ENCODE measurements at places on chromosomes 6 and 20. TPM values are rescaled to one million over a fixed set of nuclear protein-coding genes. Genes with fewer than 3 reads are reported as not detected.

Gene ACOT8
- 58.4 TPM for total RNA-seq

Gene ZNF831
- under 0.01 TPM for total RNA-seq

Gene PACSIN1
- 0.30 TPM for total RNA-seq

Gene AGER
- total RNA-seq: 12.7 TPM

Gene TJAP1
- total RNA-seq: 43.8 TPM

Gene DAAM2
- 91.6 TPM for total RNA-seq

Gene BNIP5
- total RNA-seq: not detected

Gene SCGN
- not detected for total RNA-seq

Gene CNR1
- total RNA-seq: 10.7 TPM

Gene IPCEF1
- 5.3 TPM for total RNA-seq

Gene TGM3
- total RNA-seq: not detected

GRCh38 chr6:28742668-28743270, 181.0 kb downstream of the TRIM27 start:
- no peaks in the 10 kb centered on the region for H3K36me3 ChIP-seq
- DNase-seq: no peak
- no peaks in the 10 kb centered on the region for H3K4me1 ChIP-seq
- H3K27me3 ChIP-seq: peaks cover 43% of the 10 kb centered on the region

- DNase-seq: no peak
- H3K36me3 ChIP-seq: no peaks in the 10 kb centered on the region
- H3K4me1 ChIP-seq: no peaks in the 10 kb centered on the region
- H3K27ac ChIP-seq: no peak overlapping the region
- H3K4me3 ChIP-seq: no peak overlapping the region
- H3K27me3 ChIP-seq: no peaks in the 10 kb centered on the region
Measured at GRCh38 chr20:47206962-47207641, 149.4 kb downstream of the ZMYND8 start.

GRCh38 chr20:45781391-45781931, 10.2 kb downstream of the WFDC3 start:
- H3K4me3 ChIP-seq: no peak overlapping the region
- H3K27ac ChIP-seq: peak overlapping the region; percentile 33
- H3K4me1 ChIP-seq: peaks cover 33% of the 10 kb centered on the region
- H3K27me3 ChIP-seq: no peaks in the 10 kb centered on the region
- DNase-seq: no peak

DNA sequence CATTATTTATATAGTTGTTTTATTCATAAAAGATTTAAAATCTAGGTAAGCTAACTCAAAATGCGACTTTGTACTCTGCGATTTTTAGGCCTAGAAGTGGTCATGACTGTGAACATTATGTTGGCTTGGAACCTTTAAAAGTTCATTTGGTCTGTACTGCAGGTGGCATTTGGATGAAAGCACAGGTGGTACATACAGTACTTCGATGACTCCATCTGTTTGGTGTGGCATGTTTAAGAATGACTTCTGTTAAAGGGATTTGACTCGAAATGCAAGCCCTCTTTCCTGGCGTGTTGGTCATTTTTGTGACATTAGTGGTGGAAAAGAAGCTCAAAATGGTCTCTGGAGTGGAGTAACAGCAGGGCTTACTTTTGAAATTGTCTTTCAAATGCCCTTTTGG, 118.1 kb downstream of the UST start:
- H3K4me1 ChIP-seq: no peaks in the 10 kb centered on the region
- no peak for DNase-seq
- no peak overlapping the region for H3K4me3 ChIP-seq
- H3K27me3 ChIP-seq: no peaks in the 10 kb centered on the region
- H3K36me3 ChIP-seq: no peaks in the 10 kb centered on the region

GRCh38 chr6:150343434-150343833, 25.4 kb upstream of the IYD start:
- no peaks in the 10 kb centered on the region for H3K27me3 ChIP-seq
- DNase-seq: no peak
- no peak overlapping the region for H3K27ac ChIP-seq
- no peaks in the 10 kb centered on the region for H3K36me3 ChIP-seq
- H3K4me3 ChIP-seq: no peak overlapping the region
- no peaks in the 10 kb centered on the region for H3K4me1 ChIP-seq

DNA sequence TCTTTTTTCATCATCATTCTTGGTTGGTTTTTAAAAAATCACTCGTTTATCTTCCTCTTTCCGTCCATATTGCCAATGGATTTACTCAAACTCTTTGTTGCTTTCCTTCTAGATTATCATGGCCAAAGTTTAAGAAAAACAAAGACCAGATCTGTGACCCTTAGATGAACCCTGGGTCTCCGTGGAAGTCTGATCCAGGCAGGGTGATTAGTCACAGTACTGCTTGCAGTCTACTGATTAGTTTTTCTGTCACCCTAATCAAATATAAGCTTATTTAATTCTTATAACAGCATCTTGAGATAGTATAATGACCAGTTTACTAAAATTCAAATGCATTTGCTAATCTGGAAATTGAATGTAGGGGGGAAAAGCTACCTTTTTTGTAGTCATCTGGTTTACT, 6.0 kb upstream of the SMIM28 start:
- DNase-seq: no peak
- no peaks in the 10 kb centered on the region for H3K36me3 ChIP-seq
- no peak overlapping the region for H3K27ac ChIP-seq
- H3K4me1 ChIP-seq: no peaks in the 10 kb centered on the region

- no peaks in the 10 kb centered on the region for H3K36me3 ChIP-seq
- DNase-seq: no peak
- H3K27me3 ChIP-seq: no peaks in the 10 kb centered on the region
- no peak overlapping the region for H3K27ac ChIP-seq
- no peak overlapping the region for H3K4me3 ChIP-seq
- H3K4me1 ChIP-seq: no peaks in the 10 kb centered on the region
Measured at GRCh38 chr6:107683183-107683582, 140.9 kb downstream of the SCML4 start.

DNA sequence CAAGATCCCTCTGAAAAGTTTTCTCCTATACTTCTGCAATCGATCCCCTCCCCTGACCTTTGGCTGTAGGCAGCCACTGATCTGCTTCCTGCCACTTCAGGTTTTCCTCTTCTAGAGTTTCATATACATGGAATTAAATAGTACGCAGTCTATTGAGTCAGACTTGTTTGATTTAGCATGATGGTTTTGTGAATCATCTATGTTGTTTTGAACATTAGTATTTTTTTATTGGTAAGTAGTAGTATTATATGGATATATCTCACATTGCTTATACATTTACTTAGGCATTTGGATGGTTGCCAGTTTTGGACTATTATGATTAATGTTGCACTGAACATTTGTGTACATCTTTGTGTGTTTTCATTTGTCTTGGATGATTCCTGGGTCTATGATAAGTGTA, 518.0 kb downstream of the CD109 start:
- H3K4me1 ChIP-seq: no peaks in the 10 kb centered on the region
- DNase-seq: no peak
- H3K27me3 ChIP-seq: no peaks in the 10 kb centered on the region
- no peak overlapping the region for H3K27ac ChIP-seq
- no peak overlapping the region for H3K4me3 ChIP-seq

DNA sequence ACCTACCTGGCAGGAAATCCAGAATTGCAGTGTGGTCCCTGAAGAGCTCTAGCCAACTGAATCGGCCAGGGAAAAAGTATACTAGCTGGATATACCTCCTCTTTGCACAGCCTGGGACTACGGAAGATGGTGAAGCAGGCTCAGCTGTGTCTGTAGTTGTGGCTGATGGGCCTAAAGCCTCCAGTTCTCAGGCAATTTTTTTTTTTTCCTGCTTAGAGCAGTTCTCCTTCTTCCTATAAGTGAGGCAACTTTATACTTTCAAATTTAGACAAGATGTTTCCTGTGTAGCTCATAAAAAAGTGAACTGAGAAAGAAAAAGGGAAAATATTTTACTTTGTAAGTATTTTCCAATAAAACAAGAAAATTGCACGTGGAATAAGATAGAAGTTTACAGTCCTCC, 172.9 kb downstream of the CARMIL1 start:
- no peaks in the 10 kb centered on the region for H3K27me3 ChIP-seq
- no peak overlapping the region for H3K27ac ChIP-seq
- DNase-seq: no peak
- no peaks in the 10 kb centered on the region for H3K36me3 ChIP-seq
- H3K4me3 ChIP-seq: no peak overlapping the region

DNA sequence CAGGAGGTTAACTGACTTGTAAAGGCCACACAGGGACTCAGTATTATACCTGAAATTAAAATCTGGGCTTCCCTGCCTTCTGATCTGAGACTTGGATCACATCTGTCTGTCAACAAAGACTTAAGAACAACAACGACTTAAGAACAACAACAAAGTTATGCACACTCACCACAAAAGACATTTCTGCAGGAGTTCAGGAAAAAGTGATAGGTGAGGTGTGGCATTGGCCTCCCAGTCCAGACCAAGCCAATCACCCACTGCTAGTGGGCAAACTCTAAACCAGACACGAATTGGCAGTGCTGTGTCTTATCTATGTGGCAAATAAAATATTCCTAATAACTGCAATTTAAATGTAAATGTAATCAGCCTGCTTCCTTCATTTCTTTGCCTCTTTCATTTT, 61.3 kb downstream of the PRDM1 start:
- no peak for DNase-seq
- no peaks in the 10 kb centered on the region for H3K4me1 ChIP-seq
- H3K4me3 ChIP-seq: no peak overlapping the region

- H3K4me3 ChIP-seq: no peak overlapping the region
- H3K27me3 ChIP-seq: no peaks in the 10 kb centered on the region
- H3K27ac ChIP-seq: no peak overlapping the region
- H3K4me1 ChIP-seq: peaks cover 19% of the 10 kb centered on the region
- H3K36me3 ChIP-seq: no peaks in the 10 kb centered on the region
- no peak for DNase-seq
Measured at GRCh38 chr6:144647406-144647964, 362.4 kb downstream of the UTRN start.

GRCh38 chr20:35762461-35762860, 9.4 kb upstream of the PHF20 start:
- H3K4me1 ChIP-seq: peaks cover 5% of the 10 kb centered on the region
- DNase-seq: no peak
- H3K36me3 ChIP-seq: no peaks in the 10 kb centered on the region
- no peak overlapping the region for H3K4me3 ChIP-seq

GRCh38 chr6:127464881-127465459, 5.8 kb upstream of the KIAA0408 start:
- H3K4me1 ChIP-seq: no peaks in the 10 kb centered on the region
- H3K27me3 ChIP-seq: no peaks in the 10 kb centered on the region
- no peak overlapping the region for H3K4me3 ChIP-seq
- no peaks in the 10 kb centered on the region for H3K36me3 ChIP-seq
- H3K27ac ChIP-seq: peak overlapping the region; percentile 68

GRCh38 chr6:28588666-28589065, 63.0 kb downstream of the GPX5 start:
- no peaks in the 10 kb centered on the region for H3K36me3 ChIP-seq
- no peak for DNase-seq
- H3K27me3 ChIP-seq: peaks cover 50% of the 10 kb centered on the region

DNA sequence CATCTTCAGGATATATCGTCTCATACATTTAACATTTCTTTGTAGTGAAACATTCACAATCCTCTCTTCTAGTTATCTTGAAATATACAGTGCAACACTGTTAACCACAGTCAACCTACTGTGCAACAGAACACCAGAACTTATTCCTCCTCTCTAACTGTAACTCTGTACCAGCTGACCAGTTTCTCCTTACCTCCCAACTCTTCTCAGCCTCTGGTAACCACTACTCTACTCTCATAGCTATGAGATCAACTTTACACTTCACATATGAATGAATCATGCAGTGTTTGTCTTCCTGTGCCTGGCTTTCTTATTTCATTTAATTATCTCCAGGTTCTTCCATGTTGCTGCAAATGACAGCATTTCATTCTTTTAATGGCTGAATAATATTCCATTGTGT, 337.6 kb downstream of the BTBD9 start:
- H3K36me3 ChIP-seq: no peaks in the 10 kb centered on the region
- DNase-seq: no peak
- H3K27me3 ChIP-seq: no peaks in the 10 kb centered on the region

DNA sequence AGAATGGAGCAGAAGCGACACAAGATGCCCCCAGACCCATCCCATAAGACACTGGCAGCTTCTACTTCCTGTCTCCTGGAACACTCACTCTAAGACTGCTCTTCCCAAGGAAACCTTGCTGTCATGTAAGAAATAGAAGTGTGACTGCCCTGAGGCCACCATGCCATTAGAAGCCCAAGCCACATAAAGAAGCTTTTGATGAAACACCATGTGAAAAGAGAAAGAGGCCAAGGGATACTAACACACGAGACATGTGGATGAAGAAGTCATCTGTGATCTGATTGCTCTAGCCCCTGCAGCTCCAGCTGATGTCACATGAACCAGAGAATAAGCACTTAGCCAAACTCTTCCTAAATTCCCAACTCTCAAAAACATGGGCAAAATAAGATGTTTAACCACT, 117.9 kb upstream of the PCSK2 start:
- no peak for DNase-seq
- no peaks in the 10 kb centered on the region for H3K36me3 ChIP-seq
- no peak overlapping the region for H3K4me3 ChIP-seq
- no peaks in the 10 kb centered on the region for H3K4me1 ChIP-seq
- no peaks in the 10 kb centered on the region for H3K27me3 ChIP-seq

GRCh38 chr20:21832442-21833385, 127.2 kb downstream of the PAX1 start:
- DNase-seq: no peak
- H3K27me3 ChIP-seq: no peaks in the 10 kb centered on the region
- H3K27ac ChIP-seq: no peak overlapping the region
- H3K36me3 ChIP-seq: no peaks in the 10 kb centered on the region

DNA sequence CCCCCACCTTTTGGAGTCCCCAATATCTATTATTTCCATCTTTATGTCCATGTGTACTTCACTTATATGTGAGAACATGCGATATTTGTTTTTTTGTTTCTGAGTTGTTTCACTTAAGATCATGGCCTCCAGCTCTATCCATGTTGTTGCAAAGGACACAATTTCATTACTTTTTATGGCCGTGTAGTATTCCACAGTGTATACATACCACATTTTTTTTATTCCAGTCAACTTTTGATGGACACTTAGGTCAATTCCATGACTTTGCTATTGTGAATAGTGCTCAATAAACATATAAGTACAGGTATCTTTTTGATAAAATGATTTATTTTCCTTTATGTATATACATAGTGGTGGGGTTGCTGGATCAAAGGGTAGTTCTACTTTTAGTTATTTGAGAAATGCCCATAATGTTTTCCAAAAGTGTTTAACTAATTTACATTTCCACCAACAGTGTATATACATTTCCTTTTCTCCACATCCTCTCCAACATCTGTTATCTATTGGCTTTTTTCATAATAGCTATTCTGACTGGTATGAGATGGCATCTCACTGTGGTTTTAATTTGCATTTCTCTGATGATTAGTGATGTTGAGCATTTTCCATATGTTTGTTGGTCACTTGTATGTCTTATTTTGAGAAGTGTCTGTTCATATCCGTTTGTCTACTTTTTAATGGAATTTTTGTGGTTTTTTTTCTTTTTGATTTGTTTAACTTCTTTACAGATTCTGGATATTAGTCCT, 34.0 kb upstream of the COL10A1 start:
- H3K36me3 ChIP-seq: no peaks in the 10 kb centered on the region
- no peaks in the 10 kb centered on the region for H3K27me3 ChIP-seq
- no peaks in the 10 kb centered on the region for H3K4me1 ChIP-seq
- no peak for DNase-seq
- no peak overlapping the region for H3K4me3 ChIP-seq
- no peak overlapping the region for H3K27ac ChIP-seq

GRCh38 chr6:89731924-89732567, 87.5 kb downstream of the MDN1 start:
- peaks cover 7% of the 10 kb centered on the region for H3K36me3 ChIP-seq
- H3K27ac ChIP-seq: no peak overlapping the region
- H3K27me3 ChIP-seq: no peaks in the 10 kb centered on the region
- no peaks in the 10 kb centered on the region for H3K4me1 ChIP-seq
- DNase-seq: no peak
- no peak overlapping the region for H3K4me3 ChIP-seq

All from tibial nerve (tissue), 4 donors.